NCI-H1092 treated with DMSO at 0.1 percent for 48 hours (cell line): ENCODE measurements at places on chromosomes 4 and X.

GRCh38 chrX:24694825-24695224 lies 1.1 kb downstream of the POLA1 start:
- no peak for DNase-seq

GRCh38 chr4:24108567-24108966 lies 218.7 kb upstream of the PPARGC1A start:
- no peak for DNase-seq

GRCh38 chrX:1249101-1249887 lies 19.3 kb upstream of the CSF2RA start:
- DNase-seq: no peak

- DNase-seq: no peak
Observed at GRCh38 chr4:15779809-15780208, 1.7 kb downstream of the CD38 start.

- DNase-seq: no peak
Observed at GRCh38 chrX:149522916-149523315, 17.8 kb upstream of the IDS start.

GRCh38 chrX:153932220-153932915 lies 2.5 kb downstream of the NAA10 start:
- DNase-seq: no peak
